ENCODE measurements at places on chromosomes 7 and 10.
A peak's percentile ranks its signal among the peaks of the same experiment; 100 is the strongest.

DNA sequence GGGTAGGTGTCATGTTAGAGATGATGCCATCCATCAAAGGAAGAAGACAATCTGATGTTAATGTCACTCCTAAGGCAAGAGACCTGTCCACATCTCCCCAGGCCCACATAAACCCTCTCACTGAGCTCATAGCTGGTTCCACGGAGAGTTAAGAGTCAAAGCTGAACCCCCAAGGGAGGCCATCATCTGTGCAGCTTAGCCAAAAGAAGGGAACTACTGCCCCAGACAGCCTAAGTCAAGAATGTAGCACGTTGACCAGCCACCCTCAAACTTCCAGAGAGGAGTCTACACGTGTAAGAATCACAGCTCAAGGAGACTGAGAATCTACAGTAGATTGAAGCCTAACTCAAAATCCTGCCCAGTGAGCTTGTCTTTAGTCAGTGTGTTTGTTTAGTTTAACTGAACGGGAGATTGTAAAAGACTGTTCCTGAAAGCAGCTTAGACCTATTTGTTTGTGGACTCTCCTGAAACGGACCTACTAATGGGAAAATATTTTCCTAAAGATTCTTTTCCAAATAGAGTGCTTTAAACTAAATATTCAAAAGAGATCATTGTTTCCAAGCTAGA lies 192.7 kb upstream of the NFE2L3 start:
- DNase-seq: no peak

GRCh38 chr7:233249-234035 lies 41.1 kb downstream of the FAM20C start:
- no peak for DNase-seq

- no peak for DNase-seq
Observed at GRCh38 chr7:82244947-82245517, 198.5 kb downstream of the CACNA2D1 start.

- no peak for DNase-seq
Observed at GRCh38 chr10:78745441-78745840, 323.3 kb upstream of the ZMIZ1 start.

DNA sequence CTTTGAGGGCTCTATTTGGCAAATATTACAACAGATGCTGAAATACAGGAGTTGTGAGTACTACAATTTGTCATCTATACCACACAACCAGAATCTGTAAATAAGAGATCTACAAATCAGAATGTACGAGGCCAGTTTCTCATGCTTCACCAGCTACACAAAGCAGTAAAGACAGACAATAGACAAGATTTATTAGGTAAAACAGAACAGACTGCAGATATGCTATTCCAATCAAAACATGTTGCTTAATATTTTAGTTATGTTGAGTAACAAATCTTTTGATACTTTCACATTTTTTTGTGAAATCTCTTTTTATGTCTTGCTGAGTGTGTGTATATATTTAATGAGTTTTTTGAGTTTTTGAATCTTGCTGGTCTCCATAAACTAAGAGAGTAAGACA lies 109.1 kb downstream of the CHCHD3 start:
- DNase-seq: no peak

GRCh38 chr7:92612501-92612900 lies 22.3 kb upstream of the FAM133B start:
- DNase-seq: no peak

DNA sequence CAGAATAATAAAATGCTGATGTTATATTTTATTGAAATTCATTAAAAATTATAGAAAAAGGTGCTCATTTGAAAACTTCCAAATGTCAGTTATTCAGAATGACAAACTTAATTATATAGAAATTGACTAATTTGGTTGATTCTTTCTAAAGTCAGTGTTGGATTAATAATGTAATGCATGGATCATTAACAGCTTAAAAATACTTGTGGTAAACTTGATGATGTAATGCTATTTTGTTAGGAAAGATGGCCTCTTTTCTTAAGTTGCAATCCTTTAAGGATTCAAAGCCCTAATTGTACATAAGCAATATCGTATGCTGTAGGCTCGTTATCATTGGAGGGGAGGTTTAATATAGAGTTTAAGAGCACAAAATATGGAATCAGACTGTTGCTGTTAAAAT lies 141.2 kb downstream of the ZEB1 start:
- no peak for DNase-seq

GRCh38 chr10:48804740-48805182 lies 120.1 kb downstream of the WDFY4 start:
- no peak for DNase-seq

DNA sequence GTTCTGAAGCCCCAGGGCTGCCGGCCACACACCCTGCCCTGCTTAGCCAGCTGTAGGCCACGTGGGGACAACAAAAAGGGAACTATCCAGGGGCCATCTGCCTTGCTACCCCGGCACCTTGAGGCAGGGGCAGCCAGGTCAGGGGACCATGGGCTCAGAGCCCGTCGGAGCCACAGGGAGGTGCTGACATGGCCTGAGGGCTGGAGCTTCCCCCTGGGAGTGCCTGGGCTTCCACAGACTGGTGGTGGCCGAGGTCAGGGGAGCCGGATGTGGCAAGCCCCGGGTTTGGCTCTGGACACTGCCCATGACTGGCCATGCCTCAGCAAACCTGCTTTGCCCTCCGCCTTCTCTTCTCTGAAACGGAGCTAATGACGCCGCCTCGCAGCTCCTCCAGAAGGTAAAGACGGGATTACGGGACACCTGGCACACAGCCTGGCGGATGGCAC lies 178.5 kb downstream of the EBF3 start:
- no peak for DNase-seq

DNA sequence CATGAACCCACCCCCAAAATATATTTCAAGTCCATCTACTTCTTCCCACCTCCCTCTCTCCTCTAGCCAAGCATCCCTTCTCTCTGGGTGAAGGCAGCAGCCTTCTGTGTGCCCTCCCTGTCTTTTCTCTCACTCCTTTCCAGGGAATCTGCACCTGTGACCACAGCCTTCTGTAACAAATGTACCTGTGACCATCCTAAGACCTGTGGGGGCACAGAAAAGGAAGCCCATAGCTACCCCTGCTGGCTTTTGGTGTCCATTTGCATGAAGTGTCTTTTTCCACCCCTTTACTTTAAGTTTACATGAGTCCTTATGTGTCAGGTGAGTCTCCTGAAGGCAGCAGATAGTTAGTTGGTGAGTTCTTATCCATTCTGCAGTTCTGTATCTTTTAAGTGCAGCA lies 2.0 kb upstream of the TBXAS1 start:
- DNase-seq: no peak

GRCh38 chr7:106623853-106624252 lies 37.1 kb downstream of the CCDC71L start:
- DNase-seq: no peak

GRCh38 chr7:140521421-140521820 lies 42.1 kb upstream of the MKRN1 start:
- no peak for DNase-seq

- no peak for DNase-seq
Observed at GRCh38 chr10:12873172-12873571, 128.3 kb downstream of the CCDC3 start.

- DNase-seq: no peak
Observed at GRCh38 chr7:37054624-37055241, 330.4 kb upstream of the AOAH start.

GRCh38 chr10:74977913-74978847 lies 133.3 kb upstream of the SAMD8 start:
- no peak for DNase-seq

DNA sequence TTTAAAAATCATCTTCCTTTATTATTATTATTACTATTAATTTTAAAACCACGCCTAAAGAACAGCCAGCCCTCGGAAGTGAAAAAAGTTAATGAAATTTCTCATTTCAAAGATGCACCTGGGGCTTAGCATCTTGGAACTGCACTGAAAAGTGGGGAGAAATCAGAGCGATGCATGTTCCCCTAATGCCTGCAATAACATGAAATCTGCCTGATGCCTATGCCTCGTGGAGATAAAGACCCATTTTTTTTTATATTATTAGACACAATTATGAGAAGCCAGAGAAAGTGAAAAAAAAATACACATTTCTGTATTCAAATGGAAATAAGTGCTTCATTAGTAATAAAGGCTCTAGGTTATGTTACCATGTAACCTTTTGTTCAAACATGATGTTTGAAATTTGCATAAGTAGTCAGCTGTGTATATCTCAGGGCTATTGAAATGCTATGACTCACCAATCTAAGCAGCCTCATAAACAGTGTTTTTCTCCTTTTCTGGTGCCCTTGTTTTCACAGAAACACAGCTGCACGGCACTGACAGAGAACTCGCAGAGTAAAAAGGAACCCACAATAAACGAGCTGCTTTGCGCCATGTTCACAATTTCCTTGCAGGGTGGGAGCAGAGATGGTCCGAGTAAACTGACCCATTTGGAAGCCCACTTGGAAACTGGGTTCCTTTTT lies 175.8 kb upstream of the PRKCQ start:
- no peak for DNase-seq

DNA sequence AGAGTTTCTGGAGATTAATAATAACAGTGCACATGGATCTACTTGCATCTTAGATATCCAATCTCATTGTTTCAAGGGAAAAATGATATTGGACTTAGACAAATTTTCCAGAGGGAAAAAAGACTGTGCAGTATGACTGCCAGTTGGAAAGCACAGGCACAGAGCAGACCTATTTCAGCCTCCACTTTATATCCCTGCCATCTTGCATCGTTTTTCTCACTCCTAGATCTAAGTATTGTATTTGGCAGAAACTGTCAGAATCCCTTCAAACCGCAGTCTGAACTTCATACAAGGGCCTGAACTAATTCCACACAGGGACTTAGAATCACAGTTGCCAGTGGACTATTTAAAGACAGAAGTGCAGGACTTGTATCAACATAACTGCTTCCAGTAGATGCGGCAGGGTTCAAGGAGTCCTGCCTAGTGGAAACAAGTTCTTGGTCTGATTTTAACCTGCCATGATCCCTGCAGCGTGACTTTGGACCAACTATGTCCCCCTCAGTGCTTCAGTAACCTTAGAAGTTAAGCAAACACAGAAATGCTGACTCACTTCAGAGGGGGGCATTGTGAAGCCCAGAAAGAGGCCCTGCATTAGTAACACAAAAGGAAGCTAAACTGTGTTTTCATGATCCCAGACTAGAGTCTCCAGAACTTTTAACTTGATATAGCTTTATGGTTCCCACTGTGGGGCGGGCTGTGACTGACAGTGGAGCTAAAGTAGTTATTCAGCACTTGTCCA lies 95.7 kb upstream of the PALS2 start:
- no peak for DNase-seq

DNA sequence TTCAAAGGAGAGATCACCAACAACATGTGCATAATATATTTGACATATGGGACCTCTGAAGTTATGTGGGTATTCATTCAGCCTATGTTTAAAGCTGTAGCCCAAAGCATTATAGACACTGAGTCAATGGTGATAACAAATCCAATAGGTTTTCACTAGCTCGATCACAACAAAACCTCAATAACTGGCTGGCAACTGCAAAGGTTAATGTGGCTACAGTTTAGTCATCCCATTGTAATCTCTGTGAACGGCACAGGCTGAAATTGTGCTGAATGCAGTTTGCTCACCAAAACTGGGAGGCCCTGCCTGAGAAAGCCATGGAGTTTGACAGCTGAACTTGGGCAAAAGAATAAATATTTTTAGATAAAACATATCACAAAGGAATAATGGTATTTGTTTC lies 152.4 kb upstream of the ADO start:
- DNase-seq: no peak

DNA sequence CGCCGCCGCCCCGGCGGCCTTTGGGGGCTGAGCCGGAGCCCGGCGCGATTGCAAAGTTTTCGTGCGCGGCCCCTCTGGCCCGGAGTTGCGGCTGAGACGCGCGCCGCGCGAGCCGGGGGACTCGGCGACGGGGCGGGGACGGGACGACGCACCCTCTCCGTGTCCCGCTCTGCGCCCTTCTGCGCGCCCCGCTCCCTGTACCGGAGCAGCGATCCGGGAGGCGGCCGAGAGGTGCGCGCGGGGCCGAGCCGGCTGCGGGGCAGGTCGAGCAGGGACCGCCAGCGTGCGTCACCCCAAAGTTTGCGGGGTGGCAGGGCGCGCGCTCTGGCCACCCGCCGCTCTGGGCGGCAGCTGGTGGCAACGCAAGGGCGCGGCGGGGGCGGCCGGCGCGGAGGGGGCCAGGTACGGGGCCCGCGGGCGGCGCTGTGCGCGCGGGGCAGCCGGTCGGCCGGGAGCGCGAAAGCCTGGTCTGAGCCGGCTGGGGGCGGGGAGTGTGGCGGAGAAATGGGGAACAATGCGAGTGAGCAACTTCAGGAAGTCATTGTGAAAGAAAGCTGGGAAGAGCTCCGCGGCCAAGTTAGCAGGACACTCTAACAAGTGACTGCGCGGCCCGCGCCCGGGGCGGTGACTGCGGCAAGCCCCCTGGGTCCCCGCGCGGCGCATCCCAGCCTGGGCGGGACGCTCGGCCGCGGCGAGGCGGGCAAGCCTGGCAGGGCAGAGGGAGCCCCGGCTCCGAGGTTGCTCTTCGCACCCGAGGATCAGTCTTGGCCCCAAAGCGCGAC lies at the start of gene IKZF1:
Gene IKZF1, plus strand, starts transcription at position 588 of the 782 bp plus-strand sequence. CDS start 14,346 bp downstream, outside the sequence.
- DNase-seq: no peak

- peak; percentile 36 for DNase-seq
Observed at GRCh38 chr10:86757113-86757972, 924 bp downstream of the BMPR1A start.
